ENCODE measurements at places on chromosomes 1 and 21.

DNA sequence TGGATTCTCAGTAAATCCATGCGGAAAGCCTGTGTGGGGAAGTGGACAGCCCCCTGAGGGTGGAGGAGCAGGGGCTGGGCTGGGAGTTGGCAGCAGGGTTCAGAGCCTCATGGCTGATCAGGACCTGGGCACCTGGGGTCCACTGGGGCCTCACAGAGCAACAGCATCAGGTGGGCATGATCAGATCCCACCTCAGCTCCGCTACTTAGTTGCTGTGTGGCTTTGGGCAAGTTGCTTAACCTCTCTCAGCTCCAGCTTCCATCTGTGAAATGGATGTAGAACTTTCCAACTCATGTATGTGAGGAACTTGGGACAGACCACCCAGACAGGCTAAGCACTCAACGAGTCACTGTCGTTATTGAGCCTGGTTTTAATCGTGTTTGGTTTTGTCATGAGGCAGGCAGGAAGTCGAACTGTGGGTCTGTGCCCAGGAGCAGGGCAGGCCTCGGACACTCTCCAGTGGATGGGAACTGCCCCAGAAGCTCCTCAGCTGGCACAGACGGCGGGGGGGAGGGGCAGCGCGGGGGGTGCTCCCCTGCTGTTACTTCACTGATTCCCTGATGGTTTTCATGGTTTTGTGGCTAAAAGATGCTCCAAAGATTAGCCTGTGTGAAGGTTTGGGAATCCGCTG, 155.8 kb upstream of the TMEM51 start:
- no peak for DNase-seq

GRCh38 chr21:24856326-24856725, 751.0 kb downstream of the MRPL39 start:
- DNase-seq = no peak

- DNase-seq = no peak
Observed at GRCh38 chr1:6409053-6409452, 10.7 kb downstream of the HES2 start.

- DNase-seq = no peak
Observed at GRCh38 chr1:91806181-91806768, 79.7 kb downstream of the TGFBR3 start.

- DNase-seq = no peak
Observed at GRCh38 chr1:5950201-5950895, 41.9 kb downstream of the NPHP4 start.

DNA sequence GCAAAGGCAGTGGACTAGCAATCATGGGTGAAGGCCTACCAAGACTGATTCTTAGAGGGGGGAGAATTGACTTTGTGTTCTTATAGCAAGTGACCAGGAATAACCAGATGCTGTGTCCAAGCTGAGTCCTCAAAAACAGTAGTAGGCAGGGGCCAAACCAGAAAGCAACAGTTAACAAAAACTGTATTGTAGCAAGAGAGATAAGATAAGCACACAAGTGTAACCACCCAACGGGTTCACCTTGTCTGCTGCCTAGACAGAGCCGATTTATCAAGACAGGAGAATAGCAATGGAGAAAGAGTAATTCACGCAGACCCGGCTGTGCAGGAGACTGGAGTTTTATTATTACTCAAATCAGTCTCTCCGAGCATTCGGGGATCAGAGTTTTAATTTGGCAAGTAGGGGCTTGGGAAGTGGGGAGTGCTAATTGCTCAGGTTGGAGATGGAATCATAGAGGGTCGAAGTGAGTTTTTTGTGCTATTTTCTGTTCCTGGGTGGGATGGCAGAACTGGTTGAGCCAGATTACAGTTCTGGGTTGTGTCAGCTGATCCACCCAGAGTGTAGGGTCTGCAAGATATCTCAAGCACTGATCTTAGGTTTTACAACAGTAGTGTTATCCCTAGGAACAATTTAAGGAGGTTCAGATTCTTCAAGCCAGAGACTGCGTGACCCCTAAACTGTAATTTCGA, 8.3 kb upstream of the CSRP1 start:
- DNase-seq = no peak

- no peak for DNase-seq
Observed at GRCh38 chr1:173545688-173546087, 57.2 kb downstream of the SLC9C2 start.

DNA sequence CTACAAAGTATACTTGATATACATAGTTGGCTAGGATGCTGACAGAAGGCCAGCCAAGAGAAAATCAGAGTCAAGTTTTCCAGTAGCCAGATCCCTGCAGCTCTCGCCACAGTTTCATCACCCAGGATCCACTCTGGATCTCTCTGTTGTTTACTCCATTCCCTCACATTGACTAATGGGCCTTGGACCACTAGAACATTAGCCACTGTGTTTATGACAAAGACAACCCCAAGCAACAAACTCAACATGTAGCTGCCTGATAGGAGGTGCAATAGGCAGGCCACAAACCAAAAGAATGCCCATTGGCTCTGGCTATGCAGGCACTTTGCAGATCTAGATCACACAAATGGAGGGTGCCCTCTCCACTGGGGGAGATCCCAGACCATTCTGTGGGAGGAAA, 44.2 kb downstream of the ARHGEF11 start:
- no peak for DNase-seq

DNA sequence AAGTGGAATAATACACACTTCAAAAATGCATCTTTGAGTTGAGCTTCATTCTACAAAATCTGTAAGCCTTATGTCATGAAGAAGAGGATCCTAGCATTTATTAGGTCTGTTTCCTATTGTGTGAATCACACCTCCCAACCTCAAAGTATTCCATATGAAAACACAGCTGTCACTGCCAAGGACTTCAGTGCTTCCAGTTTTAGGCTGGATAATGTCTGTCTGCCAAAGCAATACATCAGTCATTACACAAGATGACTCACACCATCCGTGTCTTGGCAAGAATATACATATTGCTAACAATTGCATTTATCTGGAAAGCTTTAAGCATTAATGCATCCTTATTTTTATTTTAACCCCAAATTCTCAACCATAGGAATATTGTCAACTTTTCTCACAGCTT, 125.7 kb upstream of the TMPRSS15 start:
- peak; percentile 74 for DNase-seq

DNA sequence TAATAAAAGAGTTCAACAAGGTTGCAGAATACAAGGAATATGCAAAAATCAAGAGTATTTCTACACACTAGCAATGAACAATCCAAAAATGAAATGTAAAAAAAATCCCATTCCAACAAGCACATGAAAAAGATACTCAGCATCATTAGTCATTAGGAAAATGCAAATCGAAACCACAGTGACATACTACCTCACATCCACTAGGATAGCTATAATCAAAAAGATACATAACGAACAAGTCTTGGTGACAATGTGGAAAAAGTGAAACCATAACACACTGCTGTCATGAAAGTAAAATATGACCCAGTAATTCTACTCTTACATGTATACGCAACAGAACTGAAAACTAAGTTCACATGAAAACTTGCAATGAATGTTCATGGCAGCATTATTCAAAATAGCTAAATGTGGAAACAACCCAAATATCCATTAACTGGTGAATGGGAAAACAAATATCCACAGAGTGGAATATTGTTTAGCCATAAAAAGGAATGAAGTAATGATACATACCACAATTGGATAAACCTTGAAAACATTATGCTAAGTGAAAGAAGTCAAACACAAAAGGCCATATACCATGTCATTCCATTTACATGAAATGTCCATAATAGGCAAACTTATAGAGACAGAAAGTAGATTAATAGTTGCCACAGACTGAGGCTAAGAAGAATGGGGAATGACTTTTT, 34.3 kb downstream of the PIK3R3 start:
- DNase-seq = no peak

DNA sequence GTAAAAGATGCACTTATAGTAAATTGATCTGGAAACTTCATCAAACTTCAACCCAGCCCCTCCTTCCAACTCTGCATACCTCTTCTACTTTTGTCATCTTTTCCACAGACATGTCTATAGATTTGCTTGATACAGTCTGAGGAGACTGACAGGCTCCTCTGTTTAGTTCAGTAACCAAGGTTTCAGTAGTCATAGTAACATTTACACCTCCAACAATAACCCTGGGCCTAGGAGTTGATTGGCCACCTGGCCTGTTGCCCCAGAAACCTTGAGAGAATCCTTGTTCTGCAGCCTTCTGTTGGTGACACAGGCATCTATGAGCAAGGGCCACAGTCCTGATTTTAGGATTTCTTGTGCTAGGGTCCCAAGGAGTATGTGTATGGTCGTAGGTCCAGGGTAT, at the start of gene CFAP141:
TSS of gene CFAP141 (minus strand) at position 138 of the 400 bp plus-strand sequence. CDS start at position 112, 26 bp downstream.
- peak; percentile 22 for DNase-seq

DNA sequence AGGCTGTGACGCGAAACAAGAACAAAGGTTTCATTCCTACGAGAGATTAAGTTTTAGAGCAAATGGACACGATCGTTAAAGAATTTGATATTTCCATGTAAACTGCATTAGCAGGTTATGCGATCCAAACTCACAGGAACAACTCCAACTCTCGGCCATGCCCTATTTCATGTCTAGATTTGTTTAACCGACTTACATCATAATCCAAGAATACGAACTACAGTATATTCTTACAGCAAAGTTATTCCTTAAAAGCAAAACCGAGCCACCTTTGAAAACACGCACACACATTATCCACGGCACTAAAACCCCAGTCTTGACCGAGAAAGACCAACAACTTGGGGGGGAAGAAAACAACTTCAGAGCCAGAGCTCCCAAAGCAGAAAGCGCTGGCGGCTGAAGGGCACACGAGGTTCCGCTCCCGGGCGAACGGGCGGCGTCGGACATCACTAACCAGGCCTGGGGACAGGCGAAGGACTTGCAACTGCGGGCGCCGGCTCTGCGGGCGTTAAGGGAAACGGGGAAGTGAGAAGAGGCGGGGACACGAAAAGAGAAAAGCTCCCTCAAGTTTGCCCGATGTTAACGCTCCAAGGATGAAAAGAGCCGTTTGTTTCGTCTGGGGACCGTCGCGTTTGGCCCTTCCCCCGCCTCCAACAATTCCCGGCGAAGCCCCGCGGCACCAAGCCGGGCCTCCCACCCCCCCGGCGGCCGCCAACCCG, 690 bp downstream of the B3GALNT2 start:
- DNase-seq = peak; percentile 58

- peak; percentile 46 for DNase-seq
Observed at GRCh38 chr21:33403786-33404585, 773 bp downstream of the IFNGR2 start.

DNA sequence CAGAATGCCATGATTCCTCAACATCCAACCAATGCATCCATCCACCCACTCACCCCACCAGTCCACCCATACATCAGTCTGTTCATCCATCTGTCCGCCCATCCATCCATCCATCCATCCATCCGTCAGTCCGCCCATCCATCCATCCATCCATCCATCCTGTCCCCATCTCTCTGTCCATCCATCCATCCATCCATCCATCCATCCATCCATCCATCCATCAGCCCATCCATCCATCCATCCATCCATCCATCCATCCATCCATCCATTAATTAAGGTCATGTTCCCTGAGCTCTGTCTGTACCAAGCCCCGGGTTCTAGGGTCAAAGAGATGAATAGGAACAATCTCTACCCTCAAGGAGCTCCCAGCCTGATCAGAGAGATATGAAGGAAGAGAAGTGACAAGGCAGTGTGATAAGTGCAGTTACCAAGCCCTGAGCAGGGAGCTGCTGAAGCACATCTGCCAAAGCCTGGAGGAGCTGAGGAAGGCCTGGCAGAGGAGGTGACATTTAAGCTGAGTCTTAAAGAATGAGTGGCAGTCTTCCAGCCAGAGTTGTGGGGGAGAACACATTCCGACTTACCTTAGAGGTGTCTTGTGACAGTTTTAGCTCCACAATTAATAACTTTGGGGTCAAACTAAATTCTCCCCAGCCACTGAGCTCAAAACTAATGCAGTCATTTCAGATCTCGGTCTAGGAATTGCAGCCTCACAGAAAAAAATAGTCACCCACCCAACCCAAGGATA, 47.9 kb downstream of the GRIK3 start:
- no peak for DNase-seq

- DNase-seq = no peak
Observed at GRCh38 chr1:60090655-60091054, 17.1 kb upstream of the C1orf87 start.

DNA sequence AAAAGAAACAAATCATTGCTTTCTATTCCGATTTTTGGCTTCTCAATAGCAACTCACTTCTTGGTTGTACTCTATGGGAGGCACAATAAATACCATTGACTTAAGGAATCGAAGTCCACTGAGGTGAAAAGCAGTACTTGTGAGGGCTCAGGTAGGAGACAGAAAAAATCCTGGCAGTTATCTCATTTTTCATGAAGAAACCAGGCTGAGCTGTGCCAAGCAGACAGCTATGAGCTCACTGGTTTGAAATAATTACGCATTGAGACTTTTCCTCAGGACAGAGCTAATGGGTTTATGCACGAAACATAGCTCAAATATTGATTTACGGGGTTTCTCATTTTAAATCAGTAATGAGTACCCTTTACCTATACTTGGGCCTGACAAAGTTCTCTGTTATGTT, 18.5 kb downstream of the COLGALT2 start:
- DNase-seq = no peak

DNA sequence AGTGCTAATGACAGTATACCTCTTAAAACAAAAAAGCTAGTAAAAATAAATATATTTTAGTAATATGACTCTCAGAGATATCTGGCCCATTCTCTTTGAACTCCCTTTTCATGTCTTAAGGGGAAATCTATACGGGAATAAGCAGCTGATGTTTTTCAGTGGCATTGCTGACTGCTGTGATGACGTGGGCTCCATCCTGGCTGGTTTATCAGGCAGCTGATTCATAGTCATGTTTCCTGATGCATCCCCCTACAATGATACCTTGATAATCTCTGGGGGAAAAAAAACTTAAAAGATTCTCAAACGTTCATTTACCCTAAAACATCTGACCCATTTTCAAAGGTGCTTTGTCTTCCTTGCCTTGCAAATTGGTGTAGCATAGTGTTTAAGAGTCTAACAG, 53.8 kb downstream of the ABCA4 start:
- no peak for DNase-seq

- DNase-seq = no peak
Observed at GRCh38 chr21:45279446-45280177, 8.1 kb downstream of the POFUT2 start.

GRCh38 chr1:1924386-1924785, 5.3 kb upstream of the TMEM52 start:
- DNase-seq = no peak

GRCh38 chr1:201501144-201501543, 5.8 kb downstream of the CSRP1 start:
- DNase-seq = no peak

- DNase-seq = peak; percentile 74
Observed at GRCh38 chr1:160205242-160206035, at the start of gene PEA15. PEA15 (plus strand) TSS chr1:160205384; CDS start chr1:160211545, 6,161 bp downstream.

DNA sequence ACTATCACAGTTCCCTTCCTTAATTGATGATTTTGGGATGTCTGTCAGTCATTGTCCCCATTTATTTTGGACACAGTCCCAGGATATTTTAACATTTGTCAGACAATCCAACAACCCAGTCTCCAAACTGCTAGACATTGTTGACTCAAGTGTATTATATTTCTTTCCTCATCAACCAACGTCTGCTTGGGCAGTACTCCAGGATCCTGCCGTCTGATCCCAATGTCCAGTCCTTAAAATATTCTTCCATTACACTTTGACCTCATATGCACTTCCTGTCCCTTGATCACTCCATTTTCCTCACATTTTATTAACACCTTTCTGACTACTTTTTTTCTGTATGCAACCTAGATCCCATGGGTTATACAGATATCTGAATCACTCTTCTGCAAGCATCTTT, 39.8 kb upstream of the KIAA0040 start:
- no peak for DNase-seq
